ENCODE measurements at places on chromosomes 7 and 10. TPM values are rescaled to one million over a fixed set of nuclear protein-coding genes. Genes with fewer than 3 reads are reported as not detected.

Gene TMEM213
- not detected for total RNA-seq

DNA sequence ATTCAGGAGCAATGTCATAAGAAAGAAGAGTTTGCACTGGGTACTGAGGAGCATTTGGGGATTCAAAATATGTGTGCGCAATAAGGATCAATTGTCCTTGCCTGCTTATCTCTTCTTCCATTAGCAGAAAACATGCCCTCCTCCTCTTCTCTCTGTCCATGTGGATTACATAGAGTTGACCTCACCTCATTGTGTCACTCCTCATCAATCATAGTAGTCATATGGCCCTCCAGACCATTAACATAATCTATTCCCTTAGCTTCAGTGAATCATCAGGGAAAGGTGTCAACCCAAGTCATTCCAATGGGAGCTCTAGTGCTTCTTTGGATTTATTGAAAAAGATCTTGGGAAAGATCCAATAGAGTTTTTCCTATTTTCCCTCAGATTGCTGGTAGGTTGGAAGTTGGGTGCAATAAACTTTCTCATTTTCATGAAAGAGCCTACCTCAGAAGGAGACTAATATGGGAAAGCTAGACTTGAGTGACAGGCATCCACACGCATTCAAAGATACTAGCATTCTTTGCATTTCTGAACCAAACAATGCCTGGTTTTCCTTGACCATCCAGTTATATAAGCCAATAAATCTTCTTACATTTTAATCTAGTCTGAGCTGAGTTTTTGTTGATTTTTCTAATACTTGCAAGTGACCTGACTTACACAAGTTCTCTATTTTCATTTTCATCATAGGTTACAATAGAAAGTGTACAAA, 71.5 kb upstream of the FAM13C start:
- no peak for DNase-seq

- no peak for DNase-seq
These were observed 225.3 kb downstream of the KIF20B start for GRCh38 chr10:89926736-89927135.

- no peak for DNase-seq
These were observed 163.8 kb downstream of the UBE2H start for GRCh38 chr7:129789000-129789399.

DNA sequence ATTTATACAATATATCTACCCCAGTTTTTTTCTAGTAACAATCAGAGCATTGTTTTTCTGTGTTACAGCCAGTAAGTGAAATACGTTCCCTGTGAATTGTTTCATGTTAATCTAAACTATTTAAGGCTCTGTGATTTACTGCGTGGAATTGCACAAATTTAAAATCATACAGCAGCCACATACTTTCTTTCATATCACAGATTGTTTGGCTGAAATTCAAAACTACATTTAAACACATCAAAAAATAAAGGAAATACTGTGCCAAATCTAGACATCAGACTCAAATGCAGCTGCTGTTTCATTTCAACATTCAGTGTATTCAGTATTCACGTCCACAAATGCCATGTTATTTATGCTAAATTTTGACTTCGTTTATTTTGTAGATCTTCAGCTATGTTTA, 242.6 kb upstream of the HGF start:
- no peak for DNase-seq

GRCh38 chr10:71250405-71250804, 38.0 kb downstream of the UNC5B start:
- no peak for DNase-seq

Gene SEMA4G
- 13.9 TPM for total RNA-seq

Gene CBLL1
- total RNA-seq, result 9.0 TPM

Gene NKX2-3
- total RNA-seq, result 0.09 TPM

- DNase-seq, result no peak
These were observed 13.8 kb downstream of the PSAP start for GRCh38 chr10:71837098-71837827.

All from liver (tissue), 10 donors.